ENCODE measurements at places on chromosomes 1 and 21. TPM values are rescaled to one million over a fixed set of nuclear protein-coding genes. Genes with fewer than 3 reads are reported as not detected.

XKR8 gene
- 3.4 TPM for polyA plus RNA-seq

PLXNA2 gene
- polyA plus RNA-seq = not detected

TOR3A gene
- 62.5 TPM for polyA plus RNA-seq

LCE2A gene
- polyA plus RNA-seq = not detected

NECTIN4 gene
- polyA plus RNA-seq = 8.3 TPM

CD5L gene
- 0.21 TPM for polyA plus RNA-seq

RGS2 gene
- polyA plus RNA-seq = 0.44 TPM

MTFR1L gene
- polyA plus RNA-seq = 32.3 TPM

KCNK1 gene
- polyA plus RNA-seq = 18.6 TPM

PTP4A2 gene
- polyA plus RNA-seq = 230 TPM

GPR3 gene
- 0.96 TPM for polyA plus RNA-seq

IGSF3 gene
- 3.4 TPM for polyA plus RNA-seq

SLAMF9 gene
- not detected for polyA plus RNA-seq

BTG2 gene
- polyA plus RNA-seq = 96.8 TPM

FCRLA gene
- 339 TPM for polyA plus RNA-seq

PGLYRP4 gene
- 0.51 TPM for polyA plus RNA-seq

OR2AK2 gene
- not detected for polyA plus RNA-seq

KCNE2 gene
- polyA plus RNA-seq = not detected

LRRC39 gene
- polyA plus RNA-seq = 0.39 TPM

GIPC2 gene
- polyA plus RNA-seq = 0.23 TPM

MYBPH gene
- 0.14 TPM for polyA plus RNA-seq

MMEL1 gene
- not detected for polyA plus RNA-seq

MTARC1 gene
- 0.22 TPM for polyA plus RNA-seq

RAB13 gene
- 18.8 TPM for polyA plus RNA-seq

KRTAP12-2 gene
- not detected for polyA plus RNA-seq
